ENCODE measurements at places on chromosomes 5 and 9.
A peak's percentile ranks its signal among the peaks of the same experiment; 100 is the strongest.

GRCh38 chr9:8348756-8349155, 549.2 kb upstream of the DMAC1 start:
- peaks cover 2% of the 10 kb centered on the region for H3K4me1 ChIP-seq
- peaks cover 9% of the 10 kb centered on the region for H3K27me3 ChIP-seq
- no peak for DNase-seq
- no peaks in the 10 kb centered on the region for H3K36me3 ChIP-seq
- H3K4me3 ChIP-seq = no peak overlapping the region
- H3K27ac ChIP-seq = no peak overlapping the region

DNA sequence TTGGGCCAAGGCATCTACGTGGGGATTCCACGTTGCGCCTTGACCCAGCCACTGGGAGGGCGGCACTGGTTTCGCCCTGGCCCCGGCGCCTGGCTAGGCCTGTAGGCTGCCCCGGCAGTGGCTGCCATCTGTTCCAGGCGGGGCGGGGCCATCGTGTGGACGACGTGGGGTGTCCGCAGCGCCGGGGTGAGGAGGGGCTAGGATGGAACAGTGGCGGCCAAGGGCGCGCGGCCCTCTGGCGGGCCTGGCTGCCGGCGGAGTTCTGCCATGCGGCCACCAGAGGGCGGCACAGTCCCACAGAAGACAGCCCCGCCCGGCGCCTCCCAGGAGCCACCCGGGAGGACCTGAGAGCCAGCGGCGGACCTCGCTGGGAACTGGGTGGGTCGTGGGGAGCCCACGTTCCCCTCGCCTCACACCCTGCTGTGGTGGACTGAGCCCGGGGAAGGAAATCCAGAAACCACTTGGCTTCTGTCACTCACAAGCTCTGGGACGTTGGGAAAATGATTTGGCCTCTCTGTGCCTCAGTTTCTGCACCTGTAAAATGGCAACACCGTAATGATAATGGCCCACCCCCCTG, 22.6 kb upstream of the RAPGEF1 start:
- H3K36me3 ChIP-seq = peaks cover 2% of the 10 kb centered on the region
- H3K4me1 ChIP-seq = peaks cover 3% of the 10 kb centered on the region
- no peak overlapping the region for H3K4me3 ChIP-seq
- peak; percentile 72 for DNase-seq
- no peak overlapping the region for H3K27ac ChIP-seq
- H3K27me3 ChIP-seq = peaks cover 28% of the 10 kb centered on the region

DNA sequence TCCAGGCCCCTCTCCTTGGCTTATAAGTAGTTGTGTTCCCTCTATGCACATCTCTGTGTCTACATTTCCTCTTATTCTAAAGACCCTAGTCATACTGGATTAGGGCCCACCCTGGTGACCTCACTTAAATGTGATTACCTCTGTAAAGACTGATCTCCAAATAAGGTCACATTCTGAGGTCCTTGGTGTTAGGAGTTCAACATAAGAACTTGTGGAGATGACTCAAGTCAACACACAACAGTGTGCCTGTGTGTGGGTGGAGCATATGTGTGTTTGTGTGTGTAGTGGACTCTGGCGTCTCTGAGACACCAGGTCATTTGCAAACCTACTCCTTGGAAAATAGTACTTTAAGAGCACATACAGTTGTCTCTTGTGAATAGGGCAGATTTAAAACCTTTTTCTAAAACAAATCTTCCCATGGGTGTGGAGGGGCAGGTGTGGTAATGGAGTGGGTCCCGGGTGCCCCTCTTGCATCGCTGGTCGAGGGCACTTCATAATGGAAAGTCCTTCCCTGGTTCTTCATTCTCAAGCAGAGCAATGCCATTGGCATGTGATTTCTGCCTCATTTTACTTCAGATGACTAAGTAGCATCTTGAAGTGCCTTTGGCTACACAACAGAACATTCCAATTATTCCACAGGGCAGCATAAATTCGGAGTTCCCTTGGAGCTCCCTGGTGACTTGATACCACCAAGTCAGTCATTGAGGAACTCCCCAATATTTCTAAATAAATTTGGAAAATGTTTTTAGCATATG, 84.4 kb downstream of the C9orf152 start:
- H3K4me3 ChIP-seq = no peak overlapping the region
- DNase-seq = no peak
- no peaks in the 10 kb centered on the region for H3K36me3 ChIP-seq

DNA sequence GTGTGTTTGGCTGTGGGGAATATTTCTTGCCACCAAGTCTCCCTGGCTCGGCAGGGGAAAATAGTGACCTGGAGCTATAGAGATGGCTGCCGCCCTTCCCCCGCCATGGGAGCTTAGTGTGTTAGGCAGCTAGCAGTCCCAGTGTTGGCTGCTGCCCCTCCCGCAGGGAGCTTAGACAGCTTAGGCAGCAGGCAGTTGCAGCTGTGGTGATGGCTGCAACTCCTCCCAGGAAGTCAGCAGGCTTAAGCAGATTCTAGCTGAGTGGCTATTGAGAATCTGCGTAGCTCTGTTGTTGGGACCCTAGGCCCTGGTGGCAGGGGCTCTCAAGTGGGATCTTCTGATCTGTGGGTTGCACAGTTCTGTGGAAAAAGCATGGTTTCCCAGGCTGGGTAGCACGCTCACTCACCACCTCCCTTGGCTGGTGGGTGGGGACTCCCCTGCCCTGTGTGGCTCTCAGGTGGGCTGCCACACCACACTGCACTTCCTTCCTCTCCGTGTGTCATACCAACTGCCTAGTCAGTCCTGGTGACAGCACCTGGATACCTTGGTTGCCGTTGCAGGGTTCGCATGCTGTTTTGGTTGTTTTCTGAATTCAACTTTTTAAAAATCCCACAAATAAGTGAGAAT, 9.3 kb downstream of the OR1N2 start:
- H3K36me3 ChIP-seq = no peaks in the 10 kb centered on the region
- H3K4me1 ChIP-seq = no peaks in the 10 kb centered on the region
- H3K27ac ChIP-seq = no peak overlapping the region
- no peak for DNase-seq
- H3K4me3 ChIP-seq = no peak overlapping the region
- H3K27me3 ChIP-seq = no peaks in the 10 kb centered on the region

DNA sequence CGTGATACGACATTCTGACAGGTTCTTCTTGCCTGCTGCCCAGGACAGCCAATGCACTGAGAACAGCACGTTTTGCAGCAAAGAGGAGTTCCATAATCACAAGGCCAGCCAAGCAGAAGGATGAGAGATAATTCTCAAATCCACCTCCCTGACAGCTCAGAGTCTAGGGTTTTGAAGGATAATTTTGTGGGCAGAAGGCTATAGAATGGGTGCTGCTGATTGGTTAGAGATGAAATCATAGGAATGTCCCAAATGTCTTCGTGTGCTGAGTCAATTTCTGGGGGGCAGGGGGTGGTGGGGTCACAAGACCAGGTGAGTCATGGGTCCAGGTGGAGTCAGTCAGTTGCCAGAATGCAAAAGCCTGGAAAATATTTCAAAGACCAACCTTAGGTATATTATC, 175.5 kb upstream of the SLC30A5 start:
- DNase-seq = no peak
- no peaks in the 10 kb centered on the region for H3K4me1 ChIP-seq
- H3K27ac ChIP-seq = no peak overlapping the region
- H3K27me3 ChIP-seq = peaks cover 11% of the 10 kb centered on the region
- no peaks in the 10 kb centered on the region for H3K36me3 ChIP-seq

DNA sequence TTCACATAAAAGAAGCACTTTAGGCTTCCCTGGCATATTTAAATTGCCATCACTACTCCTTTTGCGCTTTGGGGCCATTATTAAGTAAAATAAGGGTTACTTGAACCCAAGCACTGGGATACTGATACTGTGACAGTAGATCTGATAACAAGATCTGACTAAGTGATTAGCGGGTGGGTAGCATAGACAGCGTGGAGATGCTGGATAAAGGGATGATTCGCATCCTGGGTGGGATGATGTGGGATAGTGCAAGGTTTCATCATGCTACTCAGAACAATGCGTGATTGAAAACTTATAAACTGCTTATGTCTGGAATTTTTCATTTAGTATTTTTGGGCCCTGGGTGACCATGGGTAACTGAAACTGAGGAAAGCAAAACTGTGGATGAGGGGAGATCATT, 75.1 kb downstream of the PTTG1 start:
- peaks cover 2% of the 10 kb centered on the region for H3K4me1 ChIP-seq
- no peaks in the 10 kb centered on the region for H3K36me3 ChIP-seq
- H3K27me3 ChIP-seq = peaks cover 13% of the 10 kb centered on the region
- no peak overlapping the region for H3K27ac ChIP-seq
- no peak for DNase-seq

Measured in T-helper 17 cell (primary cell).